Activated gamma-delta T cell (primary cell): ENCODE measurements at places on chromosomes 7 and 10.

DNA sequence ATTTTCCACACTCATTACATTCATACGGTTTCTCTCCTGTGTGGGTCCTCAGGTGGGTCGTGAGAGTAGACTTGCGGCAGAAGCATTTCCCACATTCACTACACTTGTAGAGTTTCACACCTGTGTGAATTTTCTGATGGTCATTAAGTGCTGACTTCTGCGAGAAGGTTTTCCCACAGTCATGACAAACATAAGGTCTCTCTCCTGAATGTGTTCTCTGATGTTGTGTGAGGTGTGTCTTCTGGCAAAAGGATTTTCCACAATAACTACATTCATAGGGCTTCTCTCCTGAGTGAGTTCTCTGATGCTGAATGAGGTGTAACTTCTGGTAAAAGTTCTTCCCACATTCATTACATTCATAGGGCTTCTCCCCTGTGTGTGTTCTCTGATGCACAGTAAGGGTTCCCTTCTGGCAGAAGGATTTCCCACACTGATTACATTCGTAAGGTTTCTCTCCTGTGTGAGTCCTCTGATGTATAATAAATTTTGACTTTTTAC lies 15.1 kb downstream of the ZNF12 start:
- no peak for DNase-seq

GRCh38 chr10:95256268-95256667 lies 34.5 kb downstream of the PDLIM1 start:
- DNase-seq = no peak

DNA sequence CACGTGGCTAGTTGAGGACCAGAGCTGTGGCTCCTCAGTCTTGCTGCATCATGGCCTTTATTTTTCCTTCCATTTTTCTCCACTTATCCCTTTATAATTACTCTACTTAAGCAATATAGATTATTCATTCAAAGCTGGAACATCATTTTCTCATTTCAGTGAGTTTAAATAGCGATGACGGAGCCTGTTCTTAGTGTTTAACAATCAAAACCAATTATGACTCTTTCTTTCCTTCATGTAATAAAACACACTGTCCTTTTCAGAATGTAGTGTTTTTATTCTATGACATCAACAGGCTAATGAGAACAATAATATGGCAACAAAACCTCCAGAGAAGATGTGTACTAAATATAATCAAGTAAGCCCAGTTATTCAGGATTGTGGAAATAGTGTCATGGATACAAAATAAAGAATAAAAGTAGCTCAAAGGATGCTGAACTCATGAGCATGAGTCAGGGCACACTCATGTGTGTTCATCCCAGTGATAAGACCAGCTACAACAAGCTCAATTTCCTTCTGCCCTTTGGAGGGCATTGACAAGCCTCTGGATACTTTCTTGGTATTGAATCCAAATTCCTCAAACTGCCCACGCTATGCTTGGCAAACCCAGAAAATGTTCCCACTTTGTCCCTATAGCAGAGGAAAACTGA lies 188.4 kb downstream of the CYP26A1 start:
- DNase-seq = no peak

GRCh38 chr7:28191751-28192150 lies 11.2 kb upstream of the JAZF1 start:
- DNase-seq = no peak

- no peak for DNase-seq
These were observed at the start of gene DEPP1 for GRCh38 chr10:44978570-44979280. Gene DEPP1 (minus strand): TSS chr10:44978809. CDS start chr10:44978030, 779 bp downstream.

GRCh38 chr10:115882021-115882420 lies 391.0 kb downstream of the GFRA1 start:
- no peak for DNase-seq

- DNase-seq = no peak
These were observed 182.7 kb downstream of the C7orf25 start for GRCh38 chr7:42729053-42729765.

DNA sequence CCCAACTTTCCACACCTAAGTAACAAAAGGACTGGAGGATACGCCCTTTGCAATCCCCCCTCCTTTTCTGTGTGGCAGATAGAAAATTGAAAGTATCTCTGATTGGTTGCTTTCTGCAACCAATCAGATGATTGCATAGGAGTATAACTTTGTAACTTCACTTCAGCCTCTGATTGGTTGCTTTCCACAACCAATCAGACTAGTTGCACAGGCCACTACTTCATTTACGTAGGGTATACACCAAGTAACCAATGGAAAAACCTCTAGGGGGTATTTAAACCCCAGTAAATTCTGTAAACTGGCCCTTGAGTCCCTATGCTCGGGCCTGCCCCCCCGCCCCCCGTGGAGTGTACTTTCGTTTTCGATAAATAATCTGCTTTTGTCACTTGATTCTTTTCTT lies 1080.4 kb downstream of the CNTNAP2 start:
- DNase-seq = no peak

- DNase-seq = no peak
These were observed 4.4 kb downstream of the FBH1 start for GRCh38 chr10:5894403-5894802.
